ENCODE measurements at places on chromosomes 7 and 10. TPM values are rescaled to one million over a fixed set of nuclear protein-coding genes. Genes with fewer than 3 reads are reported as not detected.

The CHN2 gene
- 1.7 TPM for total RNA-seq

The AQP1 gene
- 0.22 TPM for total RNA-seq

The UPK3B gene
- not detected for total RNA-seq

The DLX6 gene
- not detected for total RNA-seq

The WDR11 gene
- 36.0 TPM for total RNA-seq

The MMP21 gene
- not detected for total RNA-seq

The GPR15LG gene
- total RNA-seq: not detected

The PLCE1 gene
- not detected for total RNA-seq

The ZPBP gene
- 0.36 TPM for total RNA-seq

The CPED1 gene
- total RNA-seq: not detected

The ZMYND11 gene
- 16.8 TPM for total RNA-seq

The PRPS1L1 gene
- total RNA-seq: not detected

The SORBS1 gene
- total RNA-seq: 0.13 TPM

The PHYHIPL gene
- not detected for total RNA-seq

DNA sequence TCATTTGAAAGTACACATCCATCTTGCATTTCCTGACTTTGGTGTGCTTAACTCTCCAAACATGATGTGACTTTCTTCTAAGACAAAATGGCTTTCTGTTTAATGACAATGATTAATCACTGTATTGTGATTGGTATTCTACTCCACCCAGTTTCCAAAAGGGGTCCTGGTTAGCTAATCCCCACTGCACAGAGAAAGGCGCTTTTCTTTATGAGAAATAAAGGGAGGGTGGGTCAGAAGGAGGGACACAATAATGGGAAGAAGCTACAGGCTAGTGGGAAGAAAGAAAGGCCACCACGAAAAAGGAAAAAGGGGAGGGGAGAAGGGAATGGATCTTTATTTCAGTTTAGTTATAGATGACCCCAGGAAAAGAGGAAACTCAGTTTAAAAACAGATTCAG, 69.2 kb downstream of the PRTFDC1 start:
- no peak for DNase-seq

GRCh38 chr7:78039790-78040776, 241.5 kb downstream of the PHTF2 start:
- DNase-seq: peak; percentile 68

DNA sequence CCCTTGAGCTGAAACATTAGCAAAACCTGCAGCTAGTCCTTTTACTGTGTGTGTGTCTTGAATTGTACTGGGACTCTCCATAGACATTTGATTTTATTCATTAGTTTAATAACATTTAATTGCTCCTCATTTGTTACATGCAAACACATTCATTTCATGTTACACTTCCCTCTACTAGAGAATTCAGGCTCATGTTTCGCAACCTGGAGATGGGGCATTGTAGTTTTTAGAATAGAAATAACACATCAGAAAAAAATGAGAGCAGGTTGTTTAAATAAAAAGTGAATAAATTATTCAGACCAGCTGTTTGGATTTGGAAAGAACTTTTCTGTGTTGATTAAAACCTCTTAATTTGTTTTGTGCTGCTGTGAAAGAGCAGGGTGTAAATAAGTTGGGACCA, 243.9 kb downstream of the ETV1 start:
- no peak for DNase-seq

DNA sequence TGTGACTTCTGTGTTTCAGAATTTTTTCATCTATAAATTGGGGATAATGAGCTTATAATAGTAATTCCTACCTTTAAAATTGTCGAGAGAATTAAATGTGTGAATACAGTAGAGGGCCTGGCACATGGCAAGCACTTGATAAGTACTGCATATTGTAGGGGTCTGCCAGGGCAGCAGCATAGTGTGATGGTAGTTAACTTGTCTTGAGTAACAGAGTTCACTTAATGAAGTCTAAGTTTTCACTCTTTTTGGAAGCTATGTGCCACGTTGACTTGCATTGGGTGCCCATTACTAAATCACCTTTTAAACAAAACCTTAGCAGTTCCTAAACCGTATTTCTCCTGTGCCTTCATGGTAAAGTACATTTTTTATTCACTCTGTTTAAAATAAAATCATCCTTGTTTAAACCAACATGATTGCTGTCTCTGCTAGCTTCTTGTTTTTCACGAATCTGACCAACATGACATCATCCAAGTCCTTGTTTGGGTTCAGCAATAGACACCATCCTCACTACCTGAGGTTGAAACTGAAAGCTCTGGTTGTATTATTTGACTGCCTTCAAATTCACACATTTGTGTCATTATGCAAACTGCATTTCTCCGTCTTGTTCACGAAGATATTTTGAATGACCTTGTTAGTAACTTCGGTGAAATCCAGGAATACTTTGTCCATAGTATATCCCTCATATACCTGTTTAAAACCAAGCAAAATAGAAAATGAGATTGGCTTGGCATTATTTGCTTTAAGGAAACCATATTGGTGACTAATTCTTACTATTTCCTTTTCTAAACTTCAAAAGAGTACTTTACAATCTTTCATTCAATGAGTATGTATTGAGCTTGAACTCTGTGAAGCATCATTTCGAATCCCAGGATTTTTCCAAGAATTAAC, 340.2 kb downstream of the SUGCT start:
- no peak for DNase-seq

- no peak for DNase-seq
Measured at GRCh38 chr10:132511121-132512051, 26.2 kb upstream of the INPP5A start.

DNA sequence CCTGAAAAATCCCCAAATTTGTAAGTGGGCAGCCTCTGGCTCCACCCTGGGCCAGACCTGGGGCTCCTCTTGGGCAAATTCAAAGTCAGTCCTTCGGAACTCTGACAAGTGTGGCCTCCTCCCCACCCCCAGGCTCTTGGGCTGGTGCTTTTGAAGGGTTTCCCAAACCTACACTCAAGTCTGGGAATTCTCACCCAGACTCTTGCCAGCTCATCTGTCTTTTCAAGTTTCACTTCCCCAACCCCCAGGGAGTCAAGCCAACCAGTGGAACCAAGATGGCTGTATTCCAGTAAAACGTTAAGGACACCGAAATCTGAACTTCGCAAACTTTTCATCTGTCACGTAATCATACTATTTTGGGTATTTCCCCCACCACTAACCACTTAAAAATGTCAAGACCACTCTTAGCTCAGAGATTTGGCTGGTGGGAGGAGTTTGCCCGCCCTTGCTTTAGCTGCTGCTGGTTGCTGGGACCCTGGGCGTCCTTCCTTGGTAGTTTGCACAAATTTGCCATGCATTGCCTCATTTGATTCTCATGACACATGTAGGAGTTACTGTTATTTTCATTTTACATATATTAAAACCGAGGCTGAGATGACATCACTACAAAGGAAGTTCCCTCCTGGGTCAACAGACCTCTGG, 1.7 kb upstream of the MYO1G start:
- DNase-seq: peak; percentile 97

GRCh38 chr7:14765731-14766130, 136.8 kb downstream of the DGKB start:
- DNase-seq: no peak

DNA sequence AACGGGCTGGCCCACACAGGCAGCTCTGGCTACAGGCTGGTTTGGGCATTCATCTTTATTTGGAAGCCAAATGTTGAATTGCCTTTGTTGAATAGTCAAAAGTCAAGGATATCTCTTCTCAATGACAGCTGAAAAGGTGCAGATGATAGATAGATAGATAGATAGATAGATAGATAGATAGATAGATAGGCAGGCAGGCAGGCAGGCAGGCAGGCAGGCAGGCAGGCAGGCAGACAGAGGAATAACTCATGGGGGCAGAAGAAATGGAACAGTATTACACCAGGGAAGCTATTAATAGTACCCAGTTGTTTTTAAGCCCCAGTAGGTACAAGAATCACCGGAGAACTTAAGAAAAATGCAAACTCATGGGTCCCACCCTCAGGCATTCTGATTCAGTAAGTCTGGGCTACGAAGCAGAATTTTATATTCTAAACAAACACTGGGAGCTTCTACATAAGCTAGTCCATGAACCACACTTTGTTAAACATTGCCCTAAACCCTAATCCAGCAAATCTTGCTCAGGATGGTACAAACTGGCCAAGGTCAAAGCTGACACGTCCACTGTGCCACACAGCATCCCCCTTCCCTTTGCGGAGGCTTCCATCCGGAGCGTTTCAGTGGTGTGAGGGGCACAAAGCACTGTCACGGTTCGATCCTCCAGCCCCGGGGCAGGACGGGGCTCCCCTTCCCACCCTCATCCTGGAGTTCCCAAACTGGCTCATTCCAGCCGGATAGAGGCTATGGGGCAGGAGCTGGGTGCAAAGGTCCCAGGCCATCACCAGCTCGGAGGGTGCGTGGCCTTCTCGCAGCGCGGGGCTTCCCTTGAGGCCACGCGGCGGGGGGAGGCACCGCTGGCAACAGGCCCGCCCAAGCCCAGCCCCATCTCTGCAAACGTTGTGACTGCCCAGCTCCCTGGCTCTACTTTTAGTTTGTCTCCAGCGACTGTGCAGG, 6.7 kb downstream of the PRKAG2 start:
- no peak for DNase-seq

DNA sequence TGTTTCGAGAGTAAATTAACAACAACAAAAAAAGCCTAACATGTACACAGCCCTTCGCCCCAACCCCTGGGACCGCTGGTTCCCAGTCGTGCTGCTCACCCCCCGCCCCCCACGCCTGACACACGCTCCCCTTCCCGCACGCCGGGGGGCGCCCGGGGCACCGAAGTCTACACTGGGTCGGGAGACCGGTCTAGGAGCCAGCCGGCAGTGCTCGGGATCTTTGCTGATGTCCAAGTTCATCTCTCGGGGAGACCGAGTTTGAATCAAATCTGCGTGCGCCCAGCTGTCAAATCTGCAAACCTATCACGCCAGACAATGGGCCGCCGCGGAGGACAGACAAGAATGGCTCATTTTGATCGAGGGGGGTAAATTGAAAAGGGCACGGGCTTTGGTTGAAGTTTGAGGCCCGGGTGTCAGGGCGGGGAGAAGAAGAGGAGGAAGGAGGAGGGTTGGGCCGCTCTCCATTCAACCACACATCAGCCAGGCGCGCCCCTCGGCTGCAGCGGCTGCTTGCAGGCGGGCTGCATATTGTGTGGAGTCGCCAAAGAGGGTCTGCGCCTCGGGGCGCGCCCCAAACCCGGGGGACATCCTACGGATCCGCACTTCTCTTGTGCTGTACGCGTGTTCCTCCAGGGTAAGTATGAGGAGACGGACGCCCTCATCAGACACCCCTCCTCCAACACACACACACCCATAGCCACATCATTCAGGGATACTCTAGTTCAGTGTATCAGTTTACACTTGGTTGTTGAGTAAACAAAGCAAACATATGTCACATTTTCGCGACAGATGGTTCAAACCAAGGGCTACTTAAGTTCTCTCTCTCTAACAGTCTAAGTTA, 1.3 kb upstream of the GFRA1 start:
- peak; percentile 4 for DNase-seq

GRCh38 chr10:51773681-51774080, 74.3 kb upstream of the CSTF2T start:
- DNase-seq: no peak

- DNase-seq: no peak
Measured at GRCh38 chr10:103111031-103111917, 81.8 kb downstream of the NT5C2 start.

DNA sequence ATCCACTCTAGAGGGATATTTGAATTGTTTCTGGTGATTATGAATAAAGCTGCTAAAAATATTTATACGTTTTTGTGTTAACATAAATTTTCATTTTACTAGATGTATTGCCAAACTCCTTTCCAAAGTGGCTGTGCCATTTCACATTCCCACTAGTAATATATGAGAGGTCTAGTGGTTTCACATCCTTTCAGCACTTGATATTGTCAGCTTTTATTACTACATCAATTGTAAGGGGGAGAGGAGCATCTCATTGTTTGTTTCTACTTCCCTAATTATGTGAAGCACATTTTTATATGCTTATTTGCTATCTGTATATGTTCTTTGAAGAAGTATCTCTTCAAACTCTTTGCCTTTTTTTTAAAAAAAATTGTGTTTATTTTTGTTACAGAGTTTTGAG, 184.5 kb downstream of the ADK start:
- DNase-seq: no peak

GRCh38 chr10:96096958-96097357, 33.1 kb upstream of the ZNF518A start:
- no peak for DNase-seq

GRCh38 chr7:38276096-38276877, 2.9 kb upstream of the TARP start:
- DNase-seq: no peak

GRCh38 chr7:12539681-12540080, 30.8 kb upstream of the SCIN start:
- no peak for DNase-seq

DNA sequence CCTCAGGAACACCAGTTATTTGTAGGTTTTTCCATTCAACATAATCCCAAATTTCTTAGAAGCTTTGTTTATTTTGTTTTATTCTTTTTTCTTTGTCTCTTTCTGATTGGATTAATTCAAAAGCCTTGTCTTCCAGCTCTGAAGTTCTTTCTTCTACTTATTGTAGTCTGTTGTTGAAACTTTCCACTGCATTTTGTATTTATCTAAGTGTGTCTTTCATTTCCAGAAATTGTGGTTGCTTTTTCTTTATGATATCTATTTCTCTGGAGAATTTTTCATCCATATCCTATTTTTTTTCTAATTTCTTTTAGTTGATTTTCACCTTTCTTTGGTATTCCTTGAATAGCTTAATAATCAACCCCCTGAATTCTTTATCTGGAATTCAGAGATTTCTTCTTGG, 58.5 kb downstream of the SLC18A2 start:
- DNase-seq: no peak

DNA sequence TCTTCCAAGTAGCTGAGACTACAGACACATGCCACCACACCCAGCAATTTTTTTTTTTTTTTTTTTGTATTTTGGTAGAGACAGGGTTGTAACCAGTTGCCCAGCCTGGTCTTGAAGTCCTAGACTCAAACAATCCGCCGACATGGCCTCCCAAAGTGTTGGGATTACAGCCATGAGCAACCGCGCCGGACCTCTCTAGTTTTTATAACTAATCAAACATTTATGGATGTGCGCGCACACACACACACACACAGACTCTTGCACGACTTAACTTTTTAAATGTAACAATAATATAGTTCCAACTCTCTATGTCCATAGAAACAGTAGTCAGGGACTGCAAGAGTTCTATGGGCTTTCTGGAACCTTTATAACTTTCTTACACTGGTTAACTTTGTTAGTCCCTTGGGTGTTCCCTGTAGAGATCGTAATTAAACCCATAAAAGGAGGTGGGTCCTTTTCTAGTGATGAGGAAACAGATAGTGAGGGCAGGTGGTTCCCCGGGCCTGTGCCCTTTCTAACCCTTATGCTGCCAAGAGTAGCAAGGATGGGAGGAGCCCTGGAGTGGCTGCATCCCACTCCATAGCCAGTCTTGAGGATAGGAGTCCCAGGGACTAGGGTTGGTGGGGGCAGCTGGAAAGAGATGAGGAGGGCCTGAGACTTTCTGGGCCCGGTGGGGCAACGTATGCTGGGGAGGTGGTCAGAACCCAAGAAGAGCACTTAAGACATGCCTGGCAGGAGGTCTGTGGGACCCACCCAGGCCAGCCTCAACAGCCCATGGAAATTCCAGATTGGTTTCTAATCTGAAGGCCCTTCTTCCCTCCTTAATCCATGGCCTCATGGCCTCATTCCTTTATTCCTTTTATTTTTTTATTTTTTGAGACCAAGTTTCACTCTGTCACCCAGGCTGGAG, 8.6 kb downstream of the MARVELD1 start:
- no peak for DNase-seq

- no peak for DNase-seq
Measured at GRCh38 chr10:128540128-128540762, 414.0 kb upstream of the MKI67 start.

GRCh38 chr7:141646826-141647480, 55.0 kb downstream of the DENND11 start:
- no peak for DNase-seq
